Upper lobe of right lung (tissue), 1 donor: ENCODE measurements at places on chromosomes 11 and 22. TPM values are rescaled to one million over a fixed set of nuclear protein-coding genes. Genes with fewer than 3 reads are reported as not detected.

PPARA gene
- total RNA-seq = 18.4 TPM

DNA sequence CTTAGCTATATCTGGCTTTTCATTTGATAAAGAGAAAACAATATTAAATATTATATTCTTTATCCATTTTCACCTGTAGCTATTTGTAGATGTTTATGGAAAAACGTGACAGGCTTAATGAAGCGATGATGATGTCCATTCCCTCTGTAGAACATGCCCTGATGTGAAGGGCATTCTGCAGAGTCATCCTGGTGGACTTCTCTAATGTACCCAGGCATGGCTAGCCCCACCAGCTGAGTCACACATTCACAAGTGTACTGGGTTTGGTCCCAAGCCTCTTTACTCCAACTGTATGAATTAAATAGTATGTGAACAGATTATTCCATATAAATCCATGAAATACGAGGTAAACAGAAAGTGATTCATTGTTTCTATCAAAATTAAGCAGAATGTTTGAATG, 139.3 kb downstream of the CADM1 start:
- no peak for DNase-seq
- no peak overlapping the region for H3K27ac ChIP-seq

GRCh38 chr22:21972293-21972779, 10.3 kb downstream of the TOP3B start:
- H3K4me1 ChIP-seq = no peaks in the 10 kb centered on the region
- H3K27me3 ChIP-seq = no peaks in the 10 kb centered on the region
- H3K36me3 ChIP-seq = peaks cover 83% of the 10 kb centered on the region
- no peak overlapping the region for H3K4me3 ChIP-seq
- DNase-seq = no peak

DNA sequence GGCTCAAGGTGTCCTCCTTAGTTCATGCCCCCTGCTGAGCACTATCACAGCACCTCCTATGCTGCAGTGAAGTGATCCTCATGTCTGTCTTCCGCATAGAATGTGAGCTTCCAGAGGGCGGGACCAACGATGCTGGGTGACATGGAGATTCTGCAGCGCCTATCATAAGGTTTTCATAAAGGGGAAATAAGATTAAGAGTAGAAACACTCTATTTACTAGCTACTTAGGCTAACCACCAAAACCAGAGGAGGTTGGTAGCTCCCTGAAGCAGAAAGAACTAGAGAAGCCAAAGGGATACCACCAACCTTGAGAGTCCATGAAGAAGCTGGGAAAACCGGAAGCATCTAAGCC, 39.3 kb upstream of the POU2AF1 start:
- peaks cover 21% of the 10 kb centered on the region for H3K4me1 ChIP-seq
- no peak overlapping the region for H3K4me3 ChIP-seq
- H3K27ac ChIP-seq = no peak overlapping the region
- DNase-seq = no peak
- H3K27me3 ChIP-seq = no peaks in the 10 kb centered on the region

DNA sequence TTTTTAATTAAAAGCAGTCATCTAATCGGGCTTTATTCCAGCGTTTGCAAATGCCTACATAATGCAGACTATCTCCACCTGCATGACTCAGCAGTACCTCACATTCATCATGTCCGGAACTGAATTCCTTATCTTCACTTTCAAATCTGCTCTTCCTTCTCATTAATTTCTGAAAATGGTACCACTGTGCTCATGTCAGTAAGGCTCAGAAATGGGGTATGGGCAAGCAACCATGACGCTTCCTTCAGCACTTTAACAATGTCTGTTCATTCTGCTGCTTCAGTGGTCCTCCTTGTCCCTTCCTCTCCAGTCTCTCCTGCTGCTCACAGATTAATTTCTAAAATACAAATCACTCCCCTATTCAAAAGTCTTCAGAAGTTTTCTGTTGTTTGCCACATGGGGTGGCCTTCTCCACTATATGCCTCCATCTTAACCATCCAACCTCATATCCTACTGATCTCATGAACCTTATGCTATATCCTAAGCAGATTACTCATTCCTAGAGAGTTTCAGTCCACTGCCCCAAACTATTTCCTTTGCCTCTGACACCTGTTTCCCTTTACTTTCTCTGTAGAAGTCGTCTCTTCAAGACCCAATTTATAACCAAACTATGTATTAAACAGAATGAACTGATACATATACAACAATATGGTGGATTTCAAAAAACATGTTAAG, 7.0 kb downstream of the GTF2H1 start:
- H3K36me3 ChIP-seq = peaks cover 81% of the 10 kb centered on the region
- H3K4me1 ChIP-seq = peaks cover 10% of the 10 kb centered on the region
- H3K27ac ChIP-seq = no peak overlapping the region
- no peaks in the 10 kb centered on the region for H3K27me3 ChIP-seq
- no peak for DNase-seq

GRCh38 chr11:128892866-128893565, 1.9 kb downstream of the KCNJ5 start:
- peak overlapping the region; percentile 58 for H3K27ac ChIP-seq
- no peaks in the 10 kb centered on the region for H3K36me3 ChIP-seq
- H3K27me3 ChIP-seq = peaks cover 14% of the 10 kb centered on the region
- H3K4me1 ChIP-seq = peaks cover 41% of the 10 kb centered on the region
- no peak for DNase-seq
- H3K4me3 ChIP-seq = no peak overlapping the region

GRCh38 chr11:62974848-62975522, 9.8 kb downstream of the SLC22A6 start:
- H3K27me3 ChIP-seq = no peaks in the 10 kb centered on the region
- no peak overlapping the region for H3K27ac ChIP-seq

GRCh38 chr11:10502065-10502680, 38.8 kb downstream of the RNF141 start:
- no peaks in the 10 kb centered on the region for H3K27me3 ChIP-seq
- peaks cover 6% of the 10 kb centered on the region for H3K4me1 ChIP-seq
- peaks cover 14% of the 10 kb centered on the region for H3K36me3 ChIP-seq

DNA sequence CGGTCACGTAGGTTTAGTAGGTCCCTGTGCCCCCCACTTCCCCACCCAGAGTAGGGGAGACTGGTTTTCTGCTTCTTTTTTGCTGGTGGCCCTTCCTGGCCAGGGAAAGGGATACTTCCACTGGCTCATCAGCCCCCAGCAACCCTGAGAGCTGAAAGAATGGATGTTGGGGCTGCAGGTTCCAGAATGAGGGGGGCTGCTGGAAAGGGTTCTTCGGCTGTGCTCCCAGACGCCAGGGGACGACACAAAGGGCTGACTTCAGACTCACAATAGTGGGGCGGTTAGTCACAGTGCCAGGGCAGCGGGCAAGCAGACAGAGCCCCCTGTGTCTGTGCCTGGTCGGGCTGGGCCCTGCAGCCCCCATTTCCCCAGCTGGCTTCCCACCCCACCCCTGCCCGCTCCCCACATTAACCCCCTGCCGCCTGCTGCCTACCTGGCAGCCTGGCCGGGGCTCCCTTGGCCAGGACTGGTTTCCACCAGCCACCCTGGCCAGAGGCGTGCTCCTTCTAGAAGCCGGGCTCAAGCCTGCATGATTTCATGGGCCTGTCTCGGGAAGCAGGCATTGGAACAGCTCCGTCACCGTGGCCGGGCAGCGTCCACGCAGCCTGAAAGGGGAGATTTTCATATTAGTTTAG, 79.1 kb upstream of the WNT7B start:
- peak; percentile 64 for DNase-seq
- peak overlapping the region; percentile 81 for H3K4me3 ChIP-seq
- H3K27ac ChIP-seq = peak overlapping the region; percentile 98
- peaks cover 76% of the 10 kb centered on the region for H3K4me1 ChIP-seq
- H3K36me3 ChIP-seq = no peaks in the 10 kb centered on the region

GRCh38 chr11:63609971-63610580, 4.2 kb downstream of the PLAAT3 start:
- no peak for DNase-seq
- no peak overlapping the region for H3K4me3 ChIP-seq
- H3K27me3 ChIP-seq = no peaks in the 10 kb centered on the region
- H3K27ac ChIP-seq = no peak overlapping the region
